ENCODE measurements at places on chromosomes 16 and 17.

GRCh38 chr17:63537991-63538692 lies 12.1 kb upstream of the DCAF7 start:
- DNase-seq = no peak

DNA sequence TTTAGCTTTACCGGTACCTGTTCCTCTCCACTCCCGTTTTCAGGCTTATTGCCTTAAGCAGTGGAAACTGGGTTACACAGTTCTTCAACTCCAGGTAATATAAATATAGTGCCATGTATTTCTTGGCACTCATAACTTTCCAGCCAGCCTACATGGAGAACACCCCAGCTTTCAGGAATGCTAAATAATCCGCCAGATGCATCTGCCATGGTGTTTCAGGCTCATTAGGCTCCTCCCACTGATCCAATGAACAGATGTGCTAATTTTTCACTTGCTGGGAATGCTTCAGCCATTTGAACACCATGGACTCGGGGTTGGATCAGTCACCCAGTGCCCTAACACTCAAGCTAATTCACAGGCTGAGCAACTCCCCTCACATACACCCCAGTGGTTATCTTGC lies 4.6 kb downstream of the ANKFN1 start:
- DNase-seq = no peak

DNA sequence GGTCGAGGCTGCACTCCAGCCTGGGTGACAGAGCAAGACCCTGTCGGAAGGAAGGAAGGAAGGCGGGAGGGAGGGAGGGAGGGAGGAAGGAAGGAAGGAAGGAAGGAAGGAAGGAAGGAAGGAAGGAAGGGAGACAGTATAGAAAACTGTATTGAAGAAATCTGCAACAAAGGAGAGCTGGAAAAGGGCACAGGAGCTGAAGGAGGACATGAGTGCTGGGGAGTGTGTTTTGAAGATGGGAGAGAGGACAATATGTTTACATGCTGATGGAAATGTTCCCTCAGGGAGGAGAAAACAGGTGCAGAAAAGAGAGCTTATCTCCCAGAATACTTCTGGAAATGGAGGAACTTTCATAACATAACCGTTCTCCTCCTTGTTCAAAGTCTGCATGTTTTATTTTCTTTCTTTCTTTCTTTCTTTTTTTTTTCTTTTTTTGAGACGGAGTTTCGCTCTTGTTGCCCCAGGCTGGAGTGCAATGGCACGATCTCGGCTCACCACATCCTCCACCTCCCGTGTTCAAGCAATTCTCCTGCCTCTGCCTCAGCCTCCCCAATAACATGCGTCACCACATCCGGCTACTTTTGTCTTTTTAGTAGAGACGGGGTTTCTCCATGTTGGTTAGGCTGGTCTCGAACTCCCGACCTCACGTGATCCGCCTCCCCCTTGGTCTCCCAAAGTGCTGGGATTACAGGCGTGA lies 2.7 kb upstream of the HAP1 start:
- DNase-seq = no peak

GRCh38 chr16:65819136-65819898 lies 547.2 kb upstream of the CDH5 start:
- no peak for DNase-seq

DNA sequence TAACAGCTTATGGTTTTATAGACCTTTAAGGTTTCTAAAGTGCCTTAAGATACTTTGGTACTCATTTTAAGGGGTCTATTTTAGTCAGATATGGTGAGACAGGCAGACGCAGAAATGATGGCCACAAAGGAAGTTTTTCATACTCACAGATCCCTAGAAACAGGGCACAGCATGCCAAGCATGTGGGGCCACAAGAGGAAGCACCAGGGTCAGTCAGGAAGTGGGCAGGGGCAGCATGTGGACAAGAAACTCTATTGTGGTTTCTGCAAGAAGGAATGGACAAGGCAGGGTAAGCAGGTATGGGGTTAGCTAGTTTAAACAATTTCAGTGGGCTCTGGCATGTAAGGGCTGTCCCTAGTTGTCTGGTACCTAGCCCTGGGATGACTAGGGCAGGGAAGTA lies 8.5 kb downstream of the EFCAB3 start:
- DNase-seq = no peak

GRCh38 chr16:85894266-85894665 lies 4.7 kb upstream of the IRF8 start:
- DNase-seq = no peak

- no peak for DNase-seq
Measured at GRCh38 chr17:75652934-75653549, 13.9 kb downstream of the RECQL5 start.

GRCh38 chr16:67608364-67608763 lies 36.6 kb upstream of the CARMIL2 start:
- no peak for DNase-seq

DNA sequence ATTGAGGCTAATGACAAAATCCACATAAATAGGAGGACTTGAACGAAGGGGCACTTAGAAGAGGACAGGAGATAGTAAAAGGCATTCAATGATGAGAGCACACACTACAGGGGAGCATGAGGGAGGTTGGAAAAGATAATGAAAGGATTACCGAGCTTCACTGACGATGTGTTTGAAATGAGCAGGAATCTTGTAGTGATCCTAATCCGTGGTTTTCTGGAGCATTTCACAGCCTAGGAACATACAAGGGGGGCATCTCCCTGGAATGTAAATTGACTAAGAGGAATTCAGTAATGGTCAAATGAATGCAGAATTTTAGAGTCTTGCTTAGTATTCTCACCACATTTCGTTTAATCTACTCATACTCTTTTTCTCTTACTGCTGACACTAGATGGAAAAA lies 5.2 kb downstream of the ATMIN start:
- DNase-seq = no peak

GRCh38 chr16:58365623-58366022 lies 26.6 kb upstream of the GINS3 start:
- no peak for DNase-seq

DNA sequence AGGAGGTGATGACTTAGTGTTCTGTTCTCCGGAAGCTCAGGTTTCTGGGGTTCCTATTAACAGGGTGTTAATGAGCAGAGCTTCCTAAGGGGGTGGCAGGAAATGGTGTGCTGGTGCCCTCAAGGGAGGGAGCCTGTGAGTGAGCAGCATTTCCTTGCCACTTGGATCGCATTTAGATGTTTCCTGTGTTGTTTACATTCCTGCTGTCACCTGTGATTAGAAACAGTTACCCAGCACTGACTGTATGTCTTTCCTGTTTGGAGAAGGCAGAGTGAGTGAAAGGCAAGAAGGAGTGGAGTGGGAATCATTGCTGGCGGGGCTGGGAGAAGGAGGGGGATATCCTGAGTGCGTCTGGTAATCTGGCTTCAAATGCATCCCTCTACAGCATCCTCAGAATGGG lies 214.6 kb downstream of the CCDC182 start:
- no peak for DNase-seq

GRCh38 chr17:43092901-43093300 lies 32.3 kb downstream of the BRCA1 start:
- DNase-seq = no peak

- peak; percentile 45 for DNase-seq
Measured at GRCh38 chr17:14201021-14201987, 35.4 kb downstream of the CDRT15 start.

DNA sequence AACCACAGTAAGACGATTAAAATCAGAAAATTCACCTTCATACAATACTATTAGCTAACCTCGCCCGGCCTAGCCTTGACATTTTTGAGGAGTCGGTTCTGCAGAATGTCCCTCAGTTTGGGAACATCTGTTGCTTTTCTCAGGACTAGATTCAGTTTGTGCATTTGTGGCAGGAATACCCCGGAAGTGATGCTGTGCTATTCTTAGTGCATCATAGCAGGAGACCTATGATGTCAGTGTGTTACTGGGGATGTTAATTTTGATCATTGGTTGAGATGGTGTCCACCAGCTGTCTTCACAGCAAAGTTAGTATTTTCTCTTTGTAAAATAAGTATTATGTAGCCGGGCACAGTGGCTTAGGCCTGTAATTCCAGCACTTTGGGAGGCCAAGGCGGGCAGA lies 21.5 kb upstream of the HELZ start:
- DNase-seq = no peak

- peak; percentile 30 for DNase-seq
Measured at GRCh38 chr16:20385844-20386832, 18.4 kb downstream of the PDILT start.

GRCh38 chr16:85902366-85903155 lies 3.6 kb downstream of the IRF8 start:
- peak; percentile 52 for DNase-seq

GRCh38 chr16:63998-64913 lies 8.2 kb downstream of the RHBDF1 start:
- DNase-seq = no peak

- no peak for DNase-seq
Measured at GRCh38 chr17:2361010-2361760, 23.9 kb downstream of the SGSM2 start.

DNA sequence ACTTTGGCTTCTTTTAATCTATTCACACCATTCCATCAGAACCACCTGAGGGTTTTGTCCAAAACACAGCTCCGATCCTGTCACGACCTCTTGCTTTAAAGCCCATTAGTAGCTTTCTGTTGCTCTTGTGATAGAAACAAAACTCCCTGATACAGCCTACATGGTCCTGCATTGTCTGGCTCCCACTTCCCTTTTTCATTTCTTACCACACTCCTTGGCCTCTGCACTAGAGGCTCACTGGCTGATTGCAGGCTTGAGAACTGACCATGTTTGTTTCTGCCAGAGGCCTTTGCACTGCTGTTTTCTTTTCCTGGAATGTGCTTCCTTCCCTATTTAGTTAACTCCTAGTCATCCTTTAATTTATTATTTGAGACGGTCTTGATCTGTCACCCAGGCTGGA lies 23.7 kb downstream of the IST1 start:
- no peak for DNase-seq

DNA sequence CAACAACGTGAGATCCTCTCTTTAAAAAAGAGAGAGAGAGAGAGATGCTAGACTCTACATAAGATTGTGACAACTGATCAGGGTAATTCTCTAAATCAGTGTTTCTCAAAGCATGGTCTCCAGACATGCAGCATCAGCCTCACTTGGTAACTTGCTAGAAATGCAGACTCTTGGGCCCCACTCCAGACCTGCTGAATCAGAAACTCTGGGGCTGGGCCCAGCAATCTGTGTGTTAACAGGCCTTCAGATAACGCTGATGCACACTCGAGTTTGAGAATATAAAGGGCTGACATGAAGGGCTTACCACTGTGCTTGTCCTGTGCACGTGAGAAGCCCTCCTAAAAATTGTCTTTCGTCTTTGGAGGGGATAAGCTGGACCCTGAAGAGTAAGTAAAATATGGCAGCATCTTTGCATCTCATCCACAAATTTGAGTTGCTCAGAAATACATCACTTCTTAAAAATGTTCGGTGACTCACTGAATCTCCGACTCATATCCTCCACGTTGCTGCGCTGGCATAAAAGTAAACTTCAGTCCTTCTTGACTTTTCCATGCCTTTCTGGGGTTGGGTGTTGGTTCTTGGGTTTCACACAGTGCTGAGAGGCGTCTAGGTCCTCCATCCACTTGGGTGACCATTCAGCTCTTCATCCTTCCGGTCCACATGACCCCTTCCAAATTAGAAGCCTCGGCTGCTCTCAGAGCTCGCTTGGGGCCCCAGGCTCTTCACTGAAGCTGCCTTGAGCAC lies 26.1 kb upstream of the KDM8 start:
- DNase-seq = peak; percentile 33

DNA sequence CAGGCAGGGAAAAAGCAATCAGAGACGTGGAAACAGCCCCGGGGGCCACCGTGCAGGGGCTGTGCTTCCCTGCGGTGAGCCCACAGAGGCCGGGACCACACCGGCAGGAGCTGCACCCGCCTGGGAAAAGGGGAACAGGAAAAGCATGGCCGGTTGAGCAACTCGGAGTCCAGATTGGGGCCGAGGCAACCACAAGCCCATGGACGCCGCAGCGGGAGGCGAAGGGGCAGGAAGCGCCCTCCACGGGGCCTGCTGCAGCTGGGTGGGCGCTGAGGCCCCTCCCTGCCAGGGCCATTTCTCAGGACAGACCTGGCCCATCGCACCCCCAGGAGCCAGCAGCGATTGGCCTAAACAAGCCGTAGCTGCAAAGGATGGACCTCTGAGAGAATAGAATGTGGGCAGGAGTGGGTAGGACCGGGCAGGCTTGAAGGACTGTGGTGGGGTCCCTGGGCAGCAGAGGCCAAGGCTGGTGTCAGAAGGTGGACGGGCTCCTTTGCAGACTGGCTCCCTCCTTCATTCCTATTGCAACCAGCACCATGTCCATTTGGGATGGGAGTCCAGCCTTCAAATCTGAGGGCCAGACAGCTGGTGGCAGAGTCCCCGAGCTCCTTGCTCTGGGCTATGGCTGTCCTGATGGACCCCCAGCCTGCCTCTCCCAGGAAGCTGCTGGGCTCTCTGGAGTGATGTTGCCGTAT lies 30.4 kb downstream of the COX4I1 start:
- DNase-seq = no peak

- DNase-seq = no peak
Measured at GRCh38 chr17:58970609-58971450, 135.8 kb downstream of the TRIM37 start.

DNA sequence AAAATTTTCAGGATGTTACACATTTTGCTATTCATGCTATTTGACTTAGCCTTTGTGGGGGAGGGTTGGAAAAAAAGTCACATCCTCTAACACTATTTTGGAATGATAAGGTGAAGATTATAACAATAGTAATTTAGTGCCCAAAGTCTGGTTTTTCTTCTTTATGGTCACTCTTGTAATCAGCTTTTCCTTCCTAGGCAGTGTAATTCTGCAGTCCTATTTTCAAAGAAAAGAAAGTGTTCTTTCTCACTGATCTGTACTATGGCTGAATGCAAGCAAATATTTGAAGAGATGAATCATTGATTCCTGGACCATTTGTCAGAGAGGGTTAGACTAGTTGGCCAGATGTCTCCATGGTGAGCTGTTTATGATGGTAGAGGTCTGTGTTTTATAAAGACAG lies 8.4 kb downstream of the RSPRY1 start:
- no peak for DNase-seq

GRCh38 chr17:2241823-2242222 lies 61.8 kb downstream of the SMG6 start:
- no peak for DNase-seq

GRCh38 chr16:66750279-66751052 lies 943 bp downstream of the DYNC1LI2 start:
- DNase-seq = no peak

GRCh38 chr17:29124925-29125273 lies 55.3 kb downstream of the MYO18A start:
- DNase-seq = no peak

Measured in activated CD4-positive, alpha-beta T cell treated with anti-CD3 and anti-CD28 coated beads, Interleukin-2, amount 50 U/mL, for 4 hours (primary cell).